ENCODE measurements at places on chromosomes 6 and 20.

DNA sequence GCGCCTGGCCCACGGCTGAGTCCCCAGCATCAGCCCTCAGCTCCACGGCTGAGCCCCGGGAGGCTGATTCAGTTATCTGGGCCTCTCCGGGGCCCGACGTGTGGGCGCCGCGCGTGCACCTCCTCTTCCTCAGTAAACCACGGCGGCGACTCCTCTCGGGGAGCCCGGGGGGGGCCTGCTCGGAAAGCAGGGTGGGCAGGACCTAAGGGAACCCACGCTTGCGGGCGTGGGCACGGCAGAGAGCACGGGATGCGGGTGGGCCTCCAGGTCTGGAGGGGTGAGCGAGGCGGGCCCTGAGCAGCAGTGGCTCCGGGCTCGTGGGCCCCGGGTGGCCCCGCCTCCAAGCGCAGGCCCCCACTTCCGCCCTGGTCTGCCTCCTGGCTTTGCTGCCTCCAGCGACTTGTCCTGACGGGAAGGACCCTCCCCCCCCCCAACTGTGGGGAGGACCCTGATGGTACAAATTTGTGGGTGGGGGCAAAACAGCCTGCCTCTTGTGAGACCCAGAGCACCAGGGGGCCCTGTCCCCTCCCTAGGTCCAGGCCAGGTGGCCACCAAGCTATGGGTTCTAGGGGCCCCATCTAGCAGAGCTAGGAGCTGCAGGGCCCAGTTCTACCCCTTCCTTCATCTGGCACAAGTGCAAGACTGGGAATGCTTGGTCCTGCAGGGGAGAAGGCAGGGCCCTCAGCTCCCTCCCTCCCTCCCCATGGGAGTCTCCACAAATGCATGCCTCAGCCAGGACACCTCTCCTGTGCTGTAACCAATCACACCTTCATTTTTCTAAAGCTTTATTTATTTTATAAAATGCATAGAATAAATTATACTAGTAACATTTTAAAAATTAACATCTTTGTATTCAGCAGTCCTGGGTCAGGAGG, 16.9 kb downstream of the UCKL1 start:
- no peak for DNase-seq

- no peak for DNase-seq
Observed at GRCh38 chr20:2059411-2059810, 42.2 kb upstream of the STK35 start.

DNA sequence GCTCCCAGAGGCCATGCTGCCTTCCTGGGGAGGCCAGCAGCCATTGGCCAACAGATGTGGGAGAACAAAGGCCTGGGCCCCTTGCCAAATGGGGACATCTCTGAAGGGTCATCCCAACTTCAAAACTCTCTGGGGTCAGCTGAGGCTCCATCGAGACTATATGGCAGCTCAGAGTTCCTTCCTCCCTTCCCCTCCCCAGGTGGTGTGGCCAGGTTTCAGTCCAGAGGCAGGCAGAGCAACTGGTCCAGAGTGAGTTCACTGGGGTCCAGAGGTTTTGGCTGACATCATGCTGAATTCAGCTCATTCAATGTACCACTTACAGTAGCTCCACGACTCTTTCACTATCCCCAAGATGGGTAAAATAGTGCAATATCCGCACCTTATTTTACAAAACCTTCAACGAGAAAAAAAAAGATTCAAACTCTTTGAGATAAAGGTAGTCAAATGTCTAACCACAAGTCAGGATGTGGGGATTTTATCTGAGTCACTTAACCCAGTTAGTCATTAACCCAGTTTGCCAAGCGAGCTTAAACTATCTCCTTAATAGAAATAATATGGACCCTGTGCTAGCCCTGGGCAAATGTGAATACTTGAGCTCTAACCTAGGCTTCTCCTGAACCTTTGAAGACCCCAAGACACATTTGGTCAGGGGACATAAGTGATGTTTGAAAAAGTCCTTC, 108.4 kb upstream of the PLEKHG1 start:
- DNase-seq: no peak

DNA sequence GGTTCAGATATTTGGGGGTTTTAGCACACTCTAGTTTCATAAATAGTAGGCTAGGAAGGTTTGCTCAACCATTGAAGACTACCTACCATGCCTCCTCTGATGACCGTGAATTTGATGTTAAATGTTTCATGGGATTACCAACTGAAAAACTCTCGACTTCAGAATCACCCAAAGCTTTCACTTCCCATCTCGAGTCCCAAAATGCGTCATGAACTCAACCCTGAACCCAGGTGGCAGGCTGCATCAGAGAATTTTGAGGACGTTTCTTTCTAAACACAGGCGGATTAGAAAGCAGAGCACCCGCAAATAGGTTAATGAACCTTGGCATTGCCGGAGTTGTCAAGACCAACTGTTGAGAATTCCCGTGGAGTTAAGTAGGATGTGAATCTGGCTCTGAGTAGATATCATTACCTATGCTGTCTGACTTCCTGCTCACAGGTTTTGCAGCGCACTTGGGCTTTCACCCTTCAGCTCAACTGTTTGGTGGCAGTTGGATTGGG, 98.4 kb upstream of the ADTRP start:
- DNase-seq: no peak

DNA sequence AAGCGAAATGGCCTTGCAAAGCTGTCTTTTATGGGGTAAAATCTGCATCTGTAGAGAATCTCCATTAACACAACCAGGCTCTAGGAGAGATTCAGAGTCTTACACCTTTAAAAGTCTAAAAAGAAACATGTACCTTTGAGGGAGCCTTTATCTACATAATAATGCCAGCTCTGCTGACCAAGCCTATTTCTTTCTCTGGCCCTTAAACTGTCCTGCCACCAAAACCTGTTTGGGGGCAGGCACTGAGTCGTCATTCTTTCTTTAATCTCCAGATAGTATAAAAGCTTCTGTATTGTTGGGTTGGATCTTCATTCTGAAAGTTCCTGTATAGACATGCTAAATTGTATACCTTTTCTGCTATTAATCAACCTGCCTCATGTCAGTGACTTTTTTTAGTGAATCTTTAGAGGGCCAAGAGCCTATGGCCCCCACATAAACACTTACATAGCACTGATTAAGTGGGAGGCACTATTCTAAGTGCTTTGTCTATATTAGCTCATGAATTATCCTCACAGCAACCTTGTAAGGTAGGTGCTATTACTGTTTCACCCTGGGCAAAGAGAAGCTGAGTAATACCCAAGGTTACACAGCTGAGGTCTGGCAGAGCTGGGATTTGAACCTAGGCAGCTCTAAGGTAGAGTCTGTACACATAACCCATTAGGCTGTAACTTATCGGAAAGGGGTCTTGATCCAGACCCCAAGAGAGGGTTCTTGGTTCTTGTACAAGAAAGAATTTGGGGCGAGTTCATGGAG, 232.3 kb upstream of the DTNBP1 start:
- DNase-seq: no peak

GRCh38 chr6:30573113-30573512, 1.9 kb downstream of the ABCF1 start:
- DNase-seq: no peak

GRCh38 chr20:16283978-16284377, 289.3 kb downstream of the KIF16B start:
- no peak for DNase-seq

- no peak for DNase-seq
Observed at GRCh38 chr6:159082039-159082815, 37.4 kb upstream of the TAGAP start.

GRCh38 chr6:31163922-31164321, 5.5 kb downstream of the TCF19 start:
- DNase-seq: no peak

Measured in inflammatory macrophage treated with lipopolysaccharide for 1 hour (primary cell).